ENCODE measurements at places on chromosomes 7 and 10. TPM values are rescaled to one million over a fixed set of nuclear protein-coding genes. Genes with fewer than 3 reads are reported as not detected.

The SLC18A3 gene
- not detected for polyA plus RNA-seq

The PLXNA4 gene
- polyA plus RNA-seq, result 15.5 TPM

The LIPN gene
- polyA plus RNA-seq, result not detected

The TMEM140 gene
- 27.6 TPM for polyA plus RNA-seq

The PDK4 gene
- 13.5 TPM for polyA plus RNA-seq

The PTPRZ1 gene
- 5.9 TPM for polyA plus RNA-seq

The VWDE gene
- polyA plus RNA-seq, result 5.0 TPM

The SNX10 gene
- 20.3 TPM for polyA plus RNA-seq

The FAM241B gene
- 9.1 TPM for polyA plus RNA-seq

The OLAH gene
- 1.0 TPM for polyA plus RNA-seq

The PLEKHS1 gene
- polyA plus RNA-seq, result 0.24 TPM

The GRID2IP gene
- 1.1 TPM for polyA plus RNA-seq

The PNLIPRP3 gene
- polyA plus RNA-seq, result not detected

The STEAP2 gene
- 8.1 TPM for polyA plus RNA-seq

The HOXA3 gene
- 53.5 TPM for polyA plus RNA-seq

The EPO gene
- not detected for polyA plus RNA-seq

The STEAP1 gene
- 15.3 TPM for polyA plus RNA-seq

The CFTR gene
- 2.1 TPM for polyA plus RNA-seq

The OR2A12 gene
- not detected for polyA plus RNA-seq

The CPN1 gene
- polyA plus RNA-seq, result 2.4 TPM

The GNG11 gene
- 28.7 TPM for polyA plus RNA-seq

The LAMB1 gene
- polyA plus RNA-seq, result 715 TPM

The AGR3 gene
- 2.4 TPM for polyA plus RNA-seq

The ELN gene
- polyA plus RNA-seq, result 130 TPM

The TMEM178B gene
- polyA plus RNA-seq, result 0.26 TPM

The RBP3 gene
- 0.16 TPM for polyA plus RNA-seq

The OPN1SW gene
- 1.2 TPM for polyA plus RNA-seq

The TACR2 gene
- 0.36 TPM for polyA plus RNA-seq

The NPSR1 gene
- polyA plus RNA-seq, result not detected

The INA gene
- 0.64 TPM for polyA plus RNA-seq

The CPA5 gene
- not detected for polyA plus RNA-seq

The LEP gene
- 0.35 TPM for polyA plus RNA-seq

The UTF1 gene
- 0.09 TPM for polyA plus RNA-seq

The SMKR1 gene
- 2.9 TPM for polyA plus RNA-seq

The AZGP1 gene
- 58.9 TPM for polyA plus RNA-seq

The GPR15LG gene
- polyA plus RNA-seq, result 0.51 TPM

The LRRTM3 gene
- polyA plus RNA-seq, result 6.7 TPM

The LFNG gene
- 39.3 TPM for polyA plus RNA-seq

The EIF3B gene
- 157 TPM for polyA plus RNA-seq

The MRC1 gene
- 11.8 TPM for polyA plus RNA-seq

The TRIM74 gene
- polyA plus RNA-seq, result 0.92 TPM

The ACSL5 gene
- polyA plus RNA-seq, result 6.2 TPM

The SYT15B gene
- 3.6 TPM for polyA plus RNA-seq

The TMEM229A gene
- 0.11 TPM for polyA plus RNA-seq

The PRSS1 gene
- not detected for polyA plus RNA-seq

The ASB13 gene
- 23.8 TPM for polyA plus RNA-seq

The GPR26 gene
- polyA plus RNA-seq, result 0.05 TPM

The FZD8 gene
- polyA plus RNA-seq, result 21.1 TPM

The CYCS gene
- 177 TPM for polyA plus RNA-seq
